ENCODE measurements at places on chromosomes 5 and 9. TPM values are rescaled to one million over a fixed set of nuclear protein-coding genes. Genes with fewer than 3 reads are reported as not detected.

- H3K4me1 ChIP-seq = no peaks in the 10 kb centered on the region
- H3K36me3 ChIP-seq = no peaks in the 10 kb centered on the region
These were observed 294.6 kb upstream of the PUM3 start for GRCh38 chr9:3138231-3139229.

DNA sequence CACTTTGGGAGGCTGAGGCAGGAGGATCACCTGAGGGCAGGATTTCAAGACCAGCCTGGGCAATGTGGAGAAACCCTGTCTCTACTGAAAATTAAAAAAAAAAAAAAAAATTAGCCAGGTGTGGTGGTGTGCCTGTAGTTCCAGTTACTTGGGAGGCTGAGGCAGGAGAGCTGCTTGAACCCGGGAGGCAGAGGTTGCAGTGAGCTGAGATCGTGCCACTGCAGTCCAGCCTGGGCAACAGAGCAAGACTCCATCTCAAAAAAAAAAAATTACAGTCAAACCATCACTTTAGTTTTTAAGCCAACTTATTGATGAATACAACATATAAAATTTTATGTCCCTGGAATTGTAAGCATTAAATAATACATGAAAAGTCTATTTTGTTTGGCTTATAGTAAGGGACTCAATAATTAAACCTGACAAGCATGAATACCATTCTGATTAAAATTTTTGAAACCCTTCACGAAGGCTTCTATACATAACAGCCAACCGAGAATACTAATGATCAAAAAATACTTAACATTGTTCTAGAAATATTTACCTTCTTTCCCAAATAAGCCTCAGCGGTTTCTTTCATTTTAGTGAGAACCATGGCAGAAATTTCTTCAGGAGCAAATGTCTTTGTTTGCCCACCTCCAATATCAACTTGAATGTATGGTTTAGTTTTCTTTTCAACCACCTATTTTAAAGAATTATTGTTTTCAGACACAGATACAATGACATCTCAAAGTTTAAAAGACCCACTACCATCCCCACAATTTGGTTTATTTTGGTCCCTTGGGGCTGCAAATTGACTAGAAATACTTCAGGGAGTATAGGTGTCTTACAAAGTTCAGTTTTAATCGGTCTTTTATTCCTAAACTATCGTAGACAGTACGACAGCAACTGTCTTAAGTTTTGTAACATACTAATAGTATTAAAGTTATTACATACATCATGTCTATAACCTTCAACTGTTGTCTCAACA is 1.2 kb downstream of the HSPA5 start:
- no peak for DNase-seq
- H3K27ac ChIP-seq = peak overlapping the region; percentile 98
- peaks cover 8% of the 10 kb centered on the region for H3K36me3 ChIP-seq
- H3K4me3 ChIP-seq = peak overlapping the region; percentile 86
- no peaks in the 10 kb centered on the region for H3K27me3 ChIP-seq
- peaks cover 24% of the 10 kb centered on the region for H3K4me1 ChIP-seq

DNA sequence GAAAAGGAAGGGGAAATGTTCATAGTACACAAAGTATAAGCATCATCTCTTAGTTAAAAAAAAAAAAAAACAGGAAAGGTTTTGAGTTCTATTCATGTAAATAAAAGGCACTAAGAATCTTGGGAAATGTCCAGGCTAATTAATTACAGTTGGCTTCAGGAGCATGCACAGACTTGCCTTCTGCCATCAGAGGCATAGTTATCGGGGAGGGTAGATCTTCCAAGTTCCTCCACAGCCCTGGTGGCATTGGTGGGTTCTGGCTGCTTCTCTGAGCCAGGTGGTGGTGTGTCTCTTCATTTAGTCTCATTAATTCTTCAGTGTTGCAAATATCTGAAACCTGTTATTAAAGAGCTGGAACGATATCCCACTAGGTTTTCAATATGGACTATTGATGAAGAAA is 85.2 kb downstream of the TMEM252 start:
- no peaks in the 10 kb centered on the region for H3K27me3 ChIP-seq
- no peaks in the 10 kb centered on the region for H3K4me1 ChIP-seq
- no peak overlapping the region for H3K27ac ChIP-seq
- H3K36me3 ChIP-seq = no peaks in the 10 kb centered on the region
- H3K4me3 ChIP-seq = no peak overlapping the region

- no peak for DNase-seq
- no peaks in the 10 kb centered on the region for H3K4me1 ChIP-seq
- H3K27me3 ChIP-seq = no peaks in the 10 kb centered on the region
- H3K4me3 ChIP-seq = no peak overlapping the region
- H3K36me3 ChIP-seq = no peaks in the 10 kb centered on the region
These were observed 79.7 kb upstream of the FCN2 start for GRCh38 chr9:134800791-134801339.

DNA sequence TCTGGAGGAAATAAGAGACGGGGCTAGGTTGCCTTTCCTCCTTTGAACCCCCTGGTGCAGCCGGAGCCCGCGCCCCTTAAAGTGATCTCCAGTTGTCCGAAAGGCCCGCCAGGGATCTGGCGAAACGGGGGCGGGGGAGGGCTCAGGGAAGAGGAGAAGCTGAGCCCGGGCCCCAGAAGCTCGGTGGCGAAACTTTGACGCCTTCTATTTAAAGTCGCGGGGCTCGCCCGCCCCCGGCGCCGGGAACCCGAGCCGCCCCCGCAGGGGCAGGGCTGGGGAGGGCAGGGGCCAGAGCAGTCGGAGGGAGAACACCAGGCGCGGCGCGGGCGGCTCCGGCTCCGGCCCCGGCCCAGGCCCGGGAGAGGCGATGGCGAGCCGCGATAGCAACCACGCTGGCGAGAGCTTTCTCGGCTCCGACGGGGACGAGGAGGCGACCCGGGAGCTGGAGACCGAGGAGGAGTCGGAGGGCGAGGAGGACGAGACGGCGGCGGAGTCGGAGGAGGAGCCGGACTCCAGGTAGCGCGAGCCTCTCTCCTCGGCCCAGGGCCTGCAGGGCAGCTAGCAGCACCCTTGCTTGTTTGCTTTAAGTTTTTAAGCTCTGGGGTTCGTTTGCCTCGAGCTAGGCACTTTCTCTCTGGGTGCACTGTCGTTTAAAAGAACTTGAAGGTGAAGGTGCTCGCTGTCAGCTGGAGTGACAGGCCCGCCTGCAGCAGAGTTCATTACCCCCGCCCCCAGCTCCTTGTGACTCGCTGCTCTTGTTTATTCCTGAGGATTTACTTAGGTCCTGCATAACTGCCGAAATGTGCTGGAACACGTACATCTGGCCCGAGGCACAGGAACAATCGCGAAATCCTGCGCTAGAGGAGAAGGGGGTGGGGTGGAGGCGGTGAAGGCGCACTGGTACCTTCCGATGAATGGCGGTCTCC is at the start of gene CMYA5:
Gene CMYA5, plus strand, starts transcription at position 296 of the 926 bp plus-strand sequence. Its CDS starts 72 bp downstream, at position 368.
- H3K27ac ChIP-seq = peak within 1 kb of the TSS; percentile 95
- peaks cover 9% of the 10 kb centered on the region for H3K4me1 ChIP-seq
- H3K4me3 ChIP-seq = peak within 1 kb of the TSS; percentile 45
- H3K36me3 ChIP-seq = no peaks in the 10 kb centered on the region
- DNase-seq = peak; percentile 85
- no peaks in the 10 kb centered on the region for H3K27me3 ChIP-seq

- no peaks in the 10 kb centered on the region for H3K36me3 ChIP-seq
- H3K4me3 ChIP-seq = no peak overlapping the region
- H3K4me1 ChIP-seq = no peaks in the 10 kb centered on the region
These were observed 59.3 kb downstream of the RETREG1 start for GRCh38 chr5:16557477-16557876.

GRCh38 chr5:39584927-39585326 is 160.1 kb upstream of the DAB2 start:
- no peaks in the 10 kb centered on the region for H3K4me1 ChIP-seq
- H3K4me3 ChIP-seq = no peak overlapping the region
- DNase-seq = no peak
- H3K36me3 ChIP-seq = no peaks in the 10 kb centered on the region
- no peaks in the 10 kb centered on the region for H3K27me3 ChIP-seq

- H3K36me3 ChIP-seq = no peaks in the 10 kb centered on the region
- H3K27me3 ChIP-seq = no peaks in the 10 kb centered on the region
- peak overlapping the region; percentile 95 for H3K4me3 ChIP-seq
- no peaks in the 10 kb centered on the region for H3K4me1 ChIP-seq
- no peak for DNase-seq
- H3K27ac ChIP-seq = peak overlapping the region; percentile 96
These were observed 2.1 kb downstream of the RNF145 start for GRCh38 chr5:159207222-159207685.

DNA sequence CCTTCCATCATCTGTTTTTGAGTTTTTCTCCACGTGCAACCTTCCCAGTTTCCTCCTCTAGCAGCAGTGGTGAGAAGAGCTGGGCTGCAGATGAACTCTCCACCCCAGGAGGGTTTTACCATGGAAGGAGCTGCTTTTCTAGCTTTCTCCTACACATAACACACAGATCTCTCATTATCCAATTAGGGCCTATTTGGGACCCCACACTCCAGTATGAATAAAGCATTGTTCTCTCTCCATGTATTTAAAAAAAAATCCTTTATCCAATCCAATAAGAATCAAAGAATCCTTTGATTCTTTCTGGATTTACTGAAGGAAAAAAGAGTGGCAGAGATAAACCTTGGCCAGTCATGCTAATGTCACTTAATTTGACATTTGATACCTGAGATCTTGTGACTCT is 31.6 kb upstream of the NAA35 start:
- no peak for DNase-seq
- no peak overlapping the region for H3K27ac ChIP-seq
- H3K4me3 ChIP-seq = no peak overlapping the region
- no peaks in the 10 kb centered on the region for H3K4me1 ChIP-seq

DNA sequence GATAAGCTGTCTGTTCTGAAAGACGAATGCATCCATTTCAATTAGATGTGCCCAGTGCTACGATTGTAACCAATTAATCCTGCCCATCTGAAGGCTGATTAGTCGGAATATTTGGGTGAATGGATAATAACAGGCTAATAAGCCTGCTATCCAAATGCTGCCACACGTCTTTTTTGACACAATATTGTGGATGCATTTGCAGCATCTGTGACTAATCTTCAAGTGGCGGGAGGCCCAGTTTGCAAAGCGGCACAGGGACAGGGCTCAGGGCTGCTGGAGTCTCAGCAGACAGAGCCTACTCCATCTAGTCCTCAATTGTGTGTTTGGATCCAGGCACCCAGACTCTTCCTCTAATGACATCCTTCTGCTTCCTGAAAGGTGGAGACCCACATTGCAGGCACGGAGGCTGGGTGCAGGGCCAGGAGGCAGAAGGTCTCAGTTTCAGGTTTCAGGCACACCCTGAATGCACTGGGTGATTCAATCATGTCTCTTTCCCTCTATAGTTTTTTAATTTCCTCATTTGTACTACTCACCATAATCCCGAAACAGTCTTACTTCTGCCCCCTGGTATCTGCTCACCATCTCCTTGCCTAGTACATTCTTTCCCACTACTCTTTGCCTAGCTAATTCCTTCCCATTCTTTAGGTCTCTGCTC is 169.6 kb downstream of the ASTN2 start:
- H3K36me3 ChIP-seq = no peaks in the 10 kb centered on the region
- H3K27me3 ChIP-seq = no peaks in the 10 kb centered on the region
- no peak overlapping the region for H3K4me3 ChIP-seq
- H3K27ac ChIP-seq = no peak overlapping the region
- H3K4me1 ChIP-seq = no peaks in the 10 kb centered on the region

DNA sequence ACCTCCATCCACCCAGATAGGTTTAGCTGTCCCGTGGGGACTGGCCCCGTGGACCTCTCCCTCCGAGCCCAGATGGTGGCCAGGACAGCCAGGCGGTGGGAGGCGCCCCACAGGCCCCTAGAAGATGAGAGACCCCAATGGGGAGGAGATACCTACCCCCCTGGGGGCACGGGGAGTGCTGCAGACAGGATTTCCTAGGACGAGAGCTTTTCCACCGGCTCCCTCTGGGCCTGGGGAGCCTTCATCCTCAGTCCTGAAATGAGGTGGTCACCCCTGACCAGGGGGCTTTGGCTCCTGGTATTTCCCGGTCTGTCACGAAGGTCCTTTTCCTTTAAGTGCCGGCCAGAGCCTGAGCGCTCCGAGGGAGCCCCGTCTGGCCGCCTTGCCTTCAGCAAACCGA is 46.8 kb downstream of the MRPL36 start:
- DNase-seq = no peak
- no peaks in the 10 kb centered on the region for H3K36me3 ChIP-seq
- H3K27me3 ChIP-seq = no peaks in the 10 kb centered on the region

DNA sequence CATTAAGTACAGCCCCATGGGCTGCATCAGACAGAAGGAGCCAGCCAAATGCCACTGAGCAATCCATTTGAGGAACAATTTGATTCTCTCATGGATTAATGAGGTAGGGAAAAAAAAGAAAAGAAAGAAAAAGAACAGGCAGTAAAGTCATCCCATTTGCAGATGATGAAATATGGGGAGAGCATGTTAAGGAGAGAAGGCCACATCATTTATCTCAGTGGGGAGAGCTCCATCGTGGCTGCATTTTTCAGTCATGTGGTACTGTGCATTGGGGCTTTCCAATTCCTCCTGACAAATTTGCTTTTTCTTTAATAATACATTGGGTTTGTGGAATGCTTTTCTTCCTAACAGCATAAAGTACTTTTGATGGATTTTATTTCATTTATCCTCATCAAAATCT is 375.2 kb upstream of the TLE4 start:
- H3K27me3 ChIP-seq = no peaks in the 10 kb centered on the region
- no peak overlapping the region for H3K27ac ChIP-seq
- no peaks in the 10 kb centered on the region for H3K36me3 ChIP-seq
- no peaks in the 10 kb centered on the region for H3K4me1 ChIP-seq
- H3K4me3 ChIP-seq = no peak overlapping the region
- no peak for DNase-seq

DNA sequence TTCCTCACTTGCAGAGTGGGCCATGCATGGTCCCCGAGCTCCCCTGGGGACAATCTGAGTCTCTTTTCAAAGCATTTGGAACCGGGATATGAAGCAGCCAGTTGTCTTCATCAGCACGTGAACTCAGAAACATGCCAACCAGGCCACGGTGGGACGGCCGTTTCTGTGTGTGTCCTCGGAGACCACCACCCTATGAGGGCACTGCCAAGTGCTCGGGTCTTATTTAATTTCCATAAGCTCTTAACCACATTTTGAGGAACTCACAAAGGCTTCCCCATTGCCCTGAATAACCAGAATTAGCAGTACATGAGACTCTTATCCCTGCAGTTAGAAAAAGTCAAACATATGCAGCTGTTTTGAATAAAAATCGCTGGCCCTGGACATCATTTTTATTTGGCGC is 60.1 kb downstream of the OTULIN start:
- DNase-seq = no peak
- no peaks in the 10 kb centered on the region for H3K27me3 ChIP-seq
- H3K4me3 ChIP-seq = no peak overlapping the region
- no peaks in the 10 kb centered on the region for H3K4me1 ChIP-seq

- no peaks in the 10 kb centered on the region for H3K36me3 ChIP-seq
- no peaks in the 10 kb centered on the region for H3K27me3 ChIP-seq
- no peak overlapping the region for H3K27ac ChIP-seq
- no peak overlapping the region for H3K4me3 ChIP-seq
These were observed 48.8 kb upstream of the COL5A1 start for GRCh38 chr9:134592819-134593200.

Gene KCNMB1
- total RNA-seq = 0.16 TPM

Gene GARIN3
- not detected for total RNA-seq

Gene SLC34A1
- total RNA-seq = not detected

Data from breast epithelium (tissue), 4 donors.